ENCODE measurements at places on chromosomes 4 and X.

GRCh38 chr4:108831886-108832285, 69.0 kb upstream of the ETNPPL start:
- H3K27ac ChIP-seq = no peak overlapping the region
- H3K27me3 ChIP-seq = no peaks in the 10 kb centered on the region
- no peak for DNase-seq
- H3K4me1 ChIP-seq = peaks cover 23% of the 10 kb centered on the region

GRCh38 chrX:105267167-105267566, 46.7 kb upstream of the TEX13A start:
- H3K27me3 ChIP-seq = no peaks in the 10 kb centered on the region
- DNase-seq = no peak
- H3K36me3 ChIP-seq = no peaks in the 10 kb centered on the region
- H3K27ac ChIP-seq = no peak overlapping the region
- H3K4me1 ChIP-seq = no peaks in the 10 kb centered on the region

GRCh38 chrX:152619897-152620296, 17.8 kb upstream of the GABRQ start:
- no peaks in the 10 kb centered on the region for H3K27me3 ChIP-seq
- no peak overlapping the region for H3K27ac ChIP-seq
- H3K36me3 ChIP-seq = no peaks in the 10 kb centered on the region
- peak; percentile 20 for DNase-seq

GRCh38 chrX:143571521-143571920, 54.2 kb upstream of the SPANXN3 start:
- no peak overlapping the region for H3K27ac ChIP-seq
- H3K27me3 ChIP-seq = no peaks in the 10 kb centered on the region
- H3K4me1 ChIP-seq = no peaks in the 10 kb centered on the region
- H3K4me3 ChIP-seq = no peak overlapping the region
- no peaks in the 10 kb centered on the region for H3K36me3 ChIP-seq
- no peak for DNase-seq

DNA sequence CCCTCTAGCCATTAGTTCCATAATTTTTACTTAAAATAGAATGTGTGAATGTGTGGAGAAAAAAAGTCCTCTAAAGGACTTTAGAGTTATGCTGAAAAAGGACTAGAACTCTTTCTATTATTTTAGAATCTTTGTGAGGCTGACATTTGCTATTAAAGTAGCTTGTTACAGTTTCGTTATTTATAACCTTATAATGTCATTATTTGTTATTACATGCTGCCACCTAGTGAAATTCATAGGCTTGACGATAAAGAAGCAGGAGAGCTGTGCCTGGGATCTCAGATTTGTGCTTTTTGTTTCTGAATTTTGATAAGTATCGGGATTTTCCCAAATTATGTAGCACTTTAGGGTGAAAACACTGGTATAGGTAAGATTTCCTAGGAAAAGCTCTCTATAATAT, 38.5 kb upstream of the TAPT1 start:
- no peak overlapping the region for H3K4me3 ChIP-seq
- H3K4me1 ChIP-seq = peaks cover 6% of the 10 kb centered on the region
- H3K27me3 ChIP-seq = no peaks in the 10 kb centered on the region

- no peak overlapping the region for H3K27ac ChIP-seq
- no peaks in the 10 kb centered on the region for H3K36me3 ChIP-seq
- no peaks in the 10 kb centered on the region for H3K4me1 ChIP-seq
- no peak overlapping the region for H3K4me3 ChIP-seq
Measured at GRCh38 chr4:68617003-68617698, 41.0 kb upstream of the UGT2B17 start.

DNA sequence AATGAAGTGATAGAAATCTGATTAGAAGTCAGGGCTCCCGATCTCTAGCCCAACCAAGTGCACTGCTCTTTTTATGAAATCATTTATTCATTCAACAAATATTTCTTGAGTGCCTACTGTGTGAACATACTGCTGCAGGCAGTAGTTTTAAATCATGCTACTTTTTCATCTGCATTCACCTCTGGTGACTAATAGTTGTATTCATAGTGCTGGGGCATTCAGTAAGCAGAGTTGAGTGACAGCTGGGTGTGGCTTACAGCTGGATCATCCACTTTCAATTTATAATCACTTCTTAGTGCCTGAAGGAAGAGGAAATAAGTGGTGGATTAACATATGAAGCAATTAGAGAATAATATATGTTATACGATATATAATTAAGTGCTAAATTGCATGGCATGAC, 94.1 kb upstream of the HPRT1 start:
- no peaks in the 10 kb centered on the region for H3K4me1 ChIP-seq
- no peak overlapping the region for H3K4me3 ChIP-seq
- DNase-seq = no peak
- H3K27ac ChIP-seq = no peak overlapping the region
- H3K36me3 ChIP-seq = no peaks in the 10 kb centered on the region
- H3K27me3 ChIP-seq = no peaks in the 10 kb centered on the region

- H3K27me3 ChIP-seq = no peaks in the 10 kb centered on the region
- H3K27ac ChIP-seq = no peak overlapping the region
- DNase-seq = no peak
- no peak overlapping the region for H3K4me3 ChIP-seq
Measured at GRCh38 chrX:25618248-25618647, 519.9 kb upstream of the MAGEB18 start.

DNA sequence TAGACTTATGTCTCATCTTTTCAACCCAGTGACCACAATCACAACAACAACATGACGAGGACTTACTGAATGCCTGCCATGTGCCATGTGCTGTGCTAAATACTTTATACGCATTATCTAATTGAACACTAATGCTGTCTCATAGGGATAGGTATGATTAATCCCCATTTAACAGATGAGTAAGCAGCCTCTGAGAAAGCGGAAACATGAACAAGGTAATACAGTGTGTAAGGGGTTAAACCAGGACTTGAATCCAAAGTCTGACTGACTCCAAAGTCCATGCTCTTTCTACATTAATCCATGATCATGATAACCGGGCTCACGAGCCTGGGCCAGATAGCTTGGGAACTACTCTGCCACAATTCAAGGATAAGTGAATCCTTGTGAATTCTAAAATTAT, 105.3 kb upstream of the MBNL3 start:
- no peaks in the 10 kb centered on the region for H3K27me3 ChIP-seq
- no peaks in the 10 kb centered on the region for H3K4me1 ChIP-seq
- H3K36me3 ChIP-seq = no peaks in the 10 kb centered on the region
- no peak overlapping the region for H3K27ac ChIP-seq

GRCh38 chr4:149676076-149676475, 139.6 kb downstream of the IQCM start:
- H3K36me3 ChIP-seq = no peaks in the 10 kb centered on the region
- H3K4me3 ChIP-seq = no peak overlapping the region
- no peaks in the 10 kb centered on the region for H3K4me1 ChIP-seq
- no peak for DNase-seq

DNA sequence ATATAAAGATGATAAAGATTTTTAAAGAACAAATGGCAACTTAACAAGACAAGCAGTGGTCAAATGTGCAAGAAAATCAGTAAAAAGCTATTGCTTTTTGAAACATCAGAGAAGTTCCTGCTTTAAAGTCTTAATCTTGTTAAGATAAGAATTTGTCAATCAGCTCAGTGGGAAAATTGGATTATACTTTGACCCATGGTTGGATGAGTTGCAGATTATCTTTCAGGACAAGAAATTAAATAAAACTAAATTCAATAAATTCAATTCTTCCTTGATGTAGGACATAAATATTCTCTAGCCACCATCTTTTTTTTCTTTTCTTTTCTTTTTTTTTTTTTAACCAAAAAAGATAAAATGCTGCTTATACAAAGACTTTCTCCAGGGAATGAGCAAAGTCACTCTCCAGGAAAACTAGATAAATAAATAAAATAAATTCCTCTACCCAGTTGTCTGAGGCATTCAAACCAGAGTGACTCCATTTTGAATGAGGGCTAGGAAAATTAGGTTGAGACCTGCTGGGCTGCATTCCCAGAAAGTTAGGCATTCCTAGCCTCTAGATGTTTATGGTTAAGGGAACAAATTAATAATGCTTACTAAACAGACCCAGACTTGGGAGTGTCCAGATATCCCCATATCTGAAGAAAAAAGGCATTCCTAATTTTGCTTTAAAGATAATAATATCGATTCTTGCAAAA, 211.2 kb downstream of the SNCA start:
- no peak overlapping the region for H3K27ac ChIP-seq
- H3K36me3 ChIP-seq = no peaks in the 10 kb centered on the region
- DNase-seq = no peak
- no peaks in the 10 kb centered on the region for H3K4me1 ChIP-seq
- H3K27me3 ChIP-seq = no peaks in the 10 kb centered on the region

- H3K27ac ChIP-seq = no peak overlapping the region
- no peaks in the 10 kb centered on the region for H3K36me3 ChIP-seq
- no peaks in the 10 kb centered on the region for H3K27me3 ChIP-seq
Measured at GRCh38 chrX:80285131-80285773, 135.0 kb upstream of the TENT5D start.

DNA sequence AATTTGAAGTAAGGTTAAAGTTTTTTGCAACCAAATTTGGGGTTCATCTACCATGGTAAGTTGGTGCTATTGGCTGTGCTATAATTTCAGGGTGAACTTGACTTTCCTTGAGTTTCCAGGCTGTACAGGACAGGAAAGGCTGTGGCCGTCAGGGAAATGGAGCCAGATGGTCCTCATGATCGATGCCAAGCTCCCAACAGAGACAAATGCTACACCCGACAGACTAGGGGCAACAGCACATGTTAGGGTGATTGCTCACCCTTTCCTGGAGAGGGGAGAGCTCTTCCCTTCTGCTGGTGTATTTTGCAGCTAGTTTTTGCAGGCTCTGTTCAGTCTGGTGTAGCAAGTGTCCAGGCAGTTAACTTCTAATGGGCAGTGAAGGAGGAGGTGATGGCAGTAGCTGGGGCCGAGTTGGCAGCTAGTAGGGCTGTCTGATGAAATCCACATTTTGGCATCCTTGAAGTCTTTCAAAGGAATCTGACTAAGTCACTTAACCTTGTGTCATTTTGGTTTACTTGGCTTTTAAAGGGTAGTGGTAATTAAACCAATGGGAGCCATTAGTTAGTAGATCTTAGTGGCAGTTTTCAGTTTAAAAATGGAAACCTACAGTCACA, 47.8 kb downstream of the GAB1 start:
- no peaks in the 10 kb centered on the region for H3K36me3 ChIP-seq
- no peaks in the 10 kb centered on the region for H3K27me3 ChIP-seq
- peaks cover 22% of the 10 kb centered on the region for H3K4me1 ChIP-seq

- DNase-seq = peak; percentile 22
- H3K27ac ChIP-seq = no peak overlapping the region
- no peaks in the 10 kb centered on the region for H3K4me1 ChIP-seq
- no peaks in the 10 kb centered on the region for H3K27me3 ChIP-seq
Measured at GRCh38 chr4:106502106-106502699, 133.6 kb upstream of the GIMD1 start.

- H3K27ac ChIP-seq = no peak overlapping the region
- H3K27me3 ChIP-seq = no peaks in the 10 kb centered on the region
- no peak for DNase-seq
- H3K36me3 ChIP-seq = no peaks in the 10 kb centered on the region
Measured at GRCh38 chr4:171340258-171340657, 472.9 kb upstream of the GALNTL6 start.

- no peaks in the 10 kb centered on the region for H3K27me3 ChIP-seq
- no peak overlapping the region for H3K4me3 ChIP-seq
- H3K4me1 ChIP-seq = peaks cover 22% of the 10 kb centered on the region
- no peak for DNase-seq
- H3K36me3 ChIP-seq = peaks cover 5% of the 10 kb centered on the region
Measured at GRCh38 chr4:94489098-94489497, 37.4 kb downstream of the PDLIM5 start.

- no peak overlapping the region for H3K4me3 ChIP-seq
- DNase-seq = no peak
- no peak overlapping the region for H3K27ac ChIP-seq
- H3K27me3 ChIP-seq = no peaks in the 10 kb centered on the region
Measured at GRCh38 chr4:17315459-17315858, 196.4 kb downstream of the QDPR start.

DNA sequence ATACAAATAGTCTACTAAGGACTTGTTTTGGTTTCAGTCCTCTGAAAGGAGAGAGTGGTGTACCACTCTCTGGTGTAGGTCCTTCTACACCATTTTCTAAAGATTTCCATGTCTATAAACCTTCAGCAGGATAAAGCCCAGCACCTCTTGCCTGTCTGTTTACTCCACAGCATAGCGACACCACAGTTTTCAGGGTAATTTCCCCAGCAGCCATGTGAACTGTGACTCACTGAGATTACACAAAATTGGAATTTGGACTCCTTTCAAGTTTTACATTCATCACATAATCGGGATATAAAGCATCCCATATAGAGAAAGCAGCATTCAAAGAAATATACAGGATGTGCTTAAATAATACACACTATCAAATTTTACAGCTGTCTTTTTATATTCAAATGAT, 229.6 kb downstream of the PRDM5 start:
- no peak overlapping the region for H3K4me3 ChIP-seq
- H3K4me1 ChIP-seq = no peaks in the 10 kb centered on the region
- H3K36me3 ChIP-seq = no peaks in the 10 kb centered on the region
- peak; percentile 85 for DNase-seq
- H3K27me3 ChIP-seq = no peaks in the 10 kb centered on the region
- peak overlapping the region; percentile 20 for H3K27ac ChIP-seq

DNA sequence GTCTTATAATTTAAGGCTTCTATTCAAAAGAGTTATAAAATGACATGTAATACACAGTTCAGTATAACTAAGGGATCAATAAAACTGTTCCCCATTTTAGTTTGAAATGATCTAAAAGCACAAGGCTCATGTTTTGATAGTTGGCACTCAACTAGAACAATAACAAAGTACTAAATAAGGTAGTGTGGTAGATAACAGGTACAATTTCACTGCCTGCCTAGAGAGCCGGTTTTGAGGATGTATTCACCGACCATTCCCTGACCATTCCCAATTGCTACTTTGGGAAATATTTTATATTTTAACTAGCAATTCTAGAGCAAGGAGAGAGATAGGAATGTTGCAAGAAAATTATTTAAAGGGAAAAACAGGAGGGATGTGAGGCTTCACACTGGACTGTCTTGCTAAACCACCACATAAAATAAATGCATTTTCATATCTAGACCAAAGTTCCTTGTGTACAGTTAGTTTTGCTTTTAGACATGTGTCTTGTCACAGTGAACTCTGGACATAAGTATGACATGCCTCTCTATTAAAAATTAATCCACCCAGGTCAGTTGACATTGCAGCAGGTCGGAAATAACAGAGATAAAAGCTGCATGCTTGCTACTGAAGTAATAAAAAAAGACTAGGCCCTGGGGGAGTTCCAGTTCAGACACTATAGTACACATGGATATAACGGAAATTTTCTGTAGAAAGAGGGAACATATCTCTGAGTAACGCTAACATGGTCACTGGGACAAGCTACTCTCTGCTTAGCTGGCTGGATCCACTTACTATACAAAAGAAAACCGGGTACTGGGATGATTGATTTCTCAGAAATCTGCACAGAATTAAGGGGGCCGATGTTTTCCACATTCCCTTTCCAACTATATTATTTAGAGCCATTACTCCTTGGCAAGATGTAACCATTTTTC, 56.3 kb upstream of the NAP1L5 start:
- H3K27ac ChIP-seq = no peak overlapping the region
- H3K4me3 ChIP-seq = no peak overlapping the region
- peaks cover 4% of the 10 kb centered on the region for H3K36me3 ChIP-seq
- no peaks in the 10 kb centered on the region for H3K27me3 ChIP-seq

GRCh38 chrX:70280573-70280972, 1.4 kb upstream of the RAB41 start:
- H3K27me3 ChIP-seq = no peaks in the 10 kb centered on the region
- no peak overlapping the region for H3K4me3 ChIP-seq
- no peaks in the 10 kb centered on the region for H3K36me3 ChIP-seq
- DNase-seq = no peak
- no peak overlapping the region for H3K27ac ChIP-seq
- no peaks in the 10 kb centered on the region for H3K4me1 ChIP-seq

- no peak overlapping the region for H3K27ac ChIP-seq
- no peaks in the 10 kb centered on the region for H3K36me3 ChIP-seq
- H3K4me1 ChIP-seq = peaks cover 11% of the 10 kb centered on the region
- H3K4me3 ChIP-seq = no peak overlapping the region
Measured at GRCh38 chr4:183205709-183206108, 106.7 kb downstream of the WWC2 start.
